ENCODE measurements at places on chromosomes 2 and 18.

- no peak for DNase-seq
Observed at GRCh38 chr2:44909831-44910230, 31.7 kb upstream of the SIX3 start.

DNA sequence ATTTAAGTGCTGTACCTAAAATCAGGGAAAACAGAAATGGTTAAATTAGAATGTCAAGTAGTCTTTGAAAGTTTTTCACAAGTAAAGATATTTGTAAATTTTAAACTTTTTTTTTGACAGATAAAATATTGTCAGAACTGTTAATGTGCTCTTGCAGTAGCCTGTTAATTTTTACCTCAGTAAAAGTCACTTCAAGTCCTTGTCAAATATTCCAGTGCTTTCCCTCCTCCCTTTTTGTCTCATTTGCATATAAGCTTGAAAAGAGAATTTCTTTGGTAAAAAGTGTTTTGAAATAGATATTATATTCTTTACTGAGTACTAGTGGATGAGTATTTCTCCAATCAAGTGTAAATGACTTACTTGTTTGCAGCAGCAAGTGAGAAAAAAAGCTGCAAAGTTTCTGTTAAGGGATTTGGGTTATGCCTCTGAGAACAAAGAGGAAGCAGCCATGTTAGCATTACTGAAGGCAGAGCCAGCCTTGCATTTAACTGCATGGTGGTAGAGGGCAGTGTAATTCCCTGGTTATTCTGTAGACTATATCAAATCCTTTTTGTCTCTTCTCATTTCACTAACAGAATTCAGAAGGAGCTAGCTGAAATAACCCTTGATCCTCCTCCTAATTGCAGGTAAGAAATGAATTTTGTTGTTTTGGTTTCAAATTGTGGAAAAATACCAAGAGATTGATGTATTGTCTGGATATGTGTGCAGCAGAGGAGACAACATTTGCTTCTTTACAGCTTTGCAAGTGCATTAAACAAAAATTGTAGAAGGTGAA is 3.2 kb downstream of the UBE2E3 start:
- DNase-seq = no peak

DNA sequence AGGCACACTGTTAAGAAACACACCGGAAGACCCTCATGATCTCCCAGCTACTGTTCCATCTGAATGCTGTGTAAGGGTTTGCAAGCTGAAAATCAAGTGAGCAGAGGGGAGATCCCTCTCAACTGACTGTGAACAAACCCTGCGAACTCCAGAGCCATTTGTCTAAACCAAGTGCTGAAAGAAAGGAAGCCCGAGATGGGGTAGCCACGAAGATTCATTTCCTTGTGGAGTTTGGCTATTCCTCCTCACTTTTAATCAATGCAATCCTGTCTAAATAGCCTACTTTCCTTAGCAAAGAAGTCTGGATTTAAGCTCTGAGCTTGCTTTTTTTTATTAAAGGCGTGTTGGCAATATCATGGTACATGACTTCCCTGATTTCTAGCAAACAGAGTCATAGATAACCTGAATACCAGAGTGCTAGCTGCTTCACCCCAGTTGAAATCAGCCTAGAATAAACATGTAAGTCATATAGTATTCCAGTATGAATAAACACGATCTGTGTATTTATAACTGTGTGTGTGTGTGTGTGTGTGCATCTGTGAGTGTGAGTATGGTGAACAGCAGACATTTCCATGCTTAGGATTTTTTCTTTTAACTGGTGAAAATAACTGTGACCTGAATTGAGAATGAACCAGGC is 365.2 kb downstream of the ZNF521 start:
- no peak for DNase-seq

- DNase-seq = no peak
Observed at GRCh38 chr2:217370391-217370790, 510.5 kb upstream of the TNP1 start.

DNA sequence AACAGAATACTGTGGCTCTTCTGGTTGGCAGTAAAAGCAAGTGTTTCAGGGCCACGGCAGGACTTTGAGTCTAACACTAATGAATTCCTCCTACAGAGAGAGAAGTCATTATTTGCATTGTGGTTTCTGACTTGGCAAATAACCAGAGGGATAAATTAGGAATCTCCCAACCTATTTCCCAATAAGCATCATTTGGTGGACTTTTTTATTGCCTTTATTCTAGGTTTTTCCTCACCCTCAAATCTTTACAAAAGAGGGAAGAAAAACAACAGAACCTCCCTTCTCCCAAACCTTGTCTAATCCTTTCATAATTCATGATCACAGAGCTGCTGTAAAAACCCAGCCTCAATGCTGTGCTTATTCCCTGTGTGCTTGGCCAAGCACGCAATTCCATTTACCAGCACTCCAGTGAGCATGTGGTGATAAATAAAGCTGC is 179.7 kb downstream of the AGPS start:
- DNase-seq = no peak

DNA sequence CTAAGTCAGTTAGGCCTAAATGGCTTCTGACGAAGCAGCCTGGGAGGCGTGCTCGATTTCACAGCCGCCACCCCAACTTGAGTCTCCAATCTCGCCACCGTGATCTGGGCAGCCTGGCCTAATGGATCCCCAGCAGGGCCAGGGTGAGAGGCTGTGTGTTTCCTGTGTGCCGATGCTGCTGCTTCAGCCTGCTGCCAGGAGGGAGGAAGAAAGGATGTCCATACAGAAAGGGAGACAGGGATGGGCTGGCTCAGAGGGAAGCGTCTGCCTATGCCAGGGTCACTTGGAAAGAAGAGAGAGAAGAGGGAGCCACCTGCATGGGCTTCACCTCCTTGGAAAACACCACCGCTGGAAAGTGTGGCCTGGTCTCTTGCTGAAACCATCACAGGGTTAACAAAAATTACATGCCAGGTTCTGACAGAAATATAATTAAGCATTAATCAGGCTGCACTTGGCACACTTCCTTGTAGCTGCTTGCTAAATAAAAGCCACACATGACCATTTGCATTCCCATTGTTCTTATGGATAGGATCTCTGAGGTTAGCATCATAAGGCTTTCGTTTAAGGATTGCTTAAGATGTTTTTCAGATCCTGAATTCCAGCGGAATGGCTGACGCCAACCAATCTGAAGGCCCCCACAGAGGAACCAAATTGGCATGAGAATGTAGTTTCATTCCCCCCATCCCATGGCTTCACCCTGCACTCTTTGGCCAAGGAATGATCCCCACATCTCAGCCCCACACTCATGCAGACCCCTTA is 108.8 kb upstream of the SLC1A4 start:
- no peak for DNase-seq

DNA sequence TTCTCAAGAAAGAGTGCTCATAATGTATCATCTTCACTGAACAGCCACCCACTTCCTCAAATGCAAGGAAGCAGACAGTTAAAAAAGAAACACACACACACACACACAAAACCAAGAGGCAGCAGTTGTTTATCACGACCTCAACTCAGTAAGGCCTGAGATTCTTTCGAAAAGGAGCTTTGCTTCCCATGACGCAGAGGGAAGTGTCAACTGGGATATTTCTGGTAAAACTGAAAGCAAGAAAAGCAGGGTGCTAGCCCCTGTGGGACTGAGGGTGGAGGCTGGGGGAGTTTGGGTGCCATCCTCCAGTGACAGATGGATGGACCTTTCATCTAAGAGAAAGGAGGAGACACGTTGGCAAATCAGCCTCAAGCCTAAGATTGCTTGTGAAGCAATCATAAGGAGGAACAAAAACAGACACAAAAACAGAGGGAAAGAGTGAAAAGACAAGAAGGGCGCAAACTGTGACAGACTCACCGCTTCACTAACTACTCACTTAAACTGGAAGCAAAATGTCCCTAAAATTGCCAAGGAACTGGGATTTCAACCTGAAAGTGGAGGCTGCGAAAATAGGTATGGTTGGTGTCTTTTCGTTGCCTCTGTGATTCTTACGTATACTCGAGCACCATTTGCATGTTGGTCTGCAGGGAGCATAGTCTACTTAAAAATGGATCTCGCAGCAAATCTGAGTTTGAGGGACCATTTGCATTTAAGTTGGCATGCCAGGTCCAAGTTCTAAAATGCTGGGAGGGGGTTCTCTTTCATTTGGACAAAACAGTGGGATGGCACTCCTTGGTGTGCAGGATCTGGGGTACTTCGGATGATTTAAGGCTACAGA is at the start of gene ARHGAP25:
Gene ARHGAP25 (plus strand): TSS at position 124 of the 838 bp plus-strand sequence. CDS start 389 bp downstream, at position 513.
- DNase-seq = peak; percentile 74

DNA sequence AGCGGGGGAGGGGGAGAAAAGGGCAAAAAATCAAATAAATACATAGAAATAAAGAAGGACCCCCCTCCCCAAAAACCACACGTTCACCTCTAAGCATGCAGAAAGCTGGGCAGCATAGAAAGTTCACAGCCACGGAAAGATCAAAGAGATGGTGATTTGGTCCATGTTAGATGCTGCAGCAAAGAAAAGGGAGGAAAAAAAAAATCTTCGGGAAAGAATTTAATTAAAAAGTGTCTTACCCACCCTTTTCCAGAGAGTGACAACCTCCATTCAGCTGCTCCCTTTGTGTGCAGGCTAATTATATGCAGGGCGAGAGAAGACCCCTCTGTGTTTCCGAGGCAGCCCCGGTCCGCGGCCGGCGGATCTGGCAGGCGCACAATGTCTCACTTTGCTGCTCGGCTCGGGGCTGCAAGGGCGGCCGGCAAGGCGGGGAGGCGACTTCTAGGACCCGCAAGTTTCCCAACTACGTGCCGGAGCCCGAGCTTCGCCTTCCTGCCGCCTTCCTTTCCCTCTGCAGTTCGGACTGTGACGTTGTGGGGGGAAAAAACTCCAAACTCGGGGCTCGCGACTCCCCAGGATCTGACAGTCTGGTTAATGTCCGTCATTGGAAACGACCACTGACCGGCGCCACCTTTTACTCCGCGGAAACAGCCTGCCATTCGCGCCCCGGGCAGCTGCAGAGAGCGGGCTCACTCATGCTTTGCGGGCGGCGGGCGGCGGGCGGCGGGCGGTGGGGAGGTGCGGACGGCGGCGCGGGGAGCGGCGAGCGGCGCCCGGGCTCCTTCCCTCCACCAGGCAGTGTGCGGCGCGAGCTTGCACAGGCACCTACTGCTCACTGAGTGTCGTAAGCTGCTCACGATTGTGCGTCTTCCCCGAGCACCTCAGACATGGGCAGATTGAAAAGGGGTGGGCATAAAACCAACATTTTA is at the start of gene LRRTM1:
Gene LRRTM1 (minus strand): TSS at position 844 of the 929 bp plus-strand sequence. CDS start 933 bp downstream, outside the sequence.
- DNase-seq = no peak

DNA sequence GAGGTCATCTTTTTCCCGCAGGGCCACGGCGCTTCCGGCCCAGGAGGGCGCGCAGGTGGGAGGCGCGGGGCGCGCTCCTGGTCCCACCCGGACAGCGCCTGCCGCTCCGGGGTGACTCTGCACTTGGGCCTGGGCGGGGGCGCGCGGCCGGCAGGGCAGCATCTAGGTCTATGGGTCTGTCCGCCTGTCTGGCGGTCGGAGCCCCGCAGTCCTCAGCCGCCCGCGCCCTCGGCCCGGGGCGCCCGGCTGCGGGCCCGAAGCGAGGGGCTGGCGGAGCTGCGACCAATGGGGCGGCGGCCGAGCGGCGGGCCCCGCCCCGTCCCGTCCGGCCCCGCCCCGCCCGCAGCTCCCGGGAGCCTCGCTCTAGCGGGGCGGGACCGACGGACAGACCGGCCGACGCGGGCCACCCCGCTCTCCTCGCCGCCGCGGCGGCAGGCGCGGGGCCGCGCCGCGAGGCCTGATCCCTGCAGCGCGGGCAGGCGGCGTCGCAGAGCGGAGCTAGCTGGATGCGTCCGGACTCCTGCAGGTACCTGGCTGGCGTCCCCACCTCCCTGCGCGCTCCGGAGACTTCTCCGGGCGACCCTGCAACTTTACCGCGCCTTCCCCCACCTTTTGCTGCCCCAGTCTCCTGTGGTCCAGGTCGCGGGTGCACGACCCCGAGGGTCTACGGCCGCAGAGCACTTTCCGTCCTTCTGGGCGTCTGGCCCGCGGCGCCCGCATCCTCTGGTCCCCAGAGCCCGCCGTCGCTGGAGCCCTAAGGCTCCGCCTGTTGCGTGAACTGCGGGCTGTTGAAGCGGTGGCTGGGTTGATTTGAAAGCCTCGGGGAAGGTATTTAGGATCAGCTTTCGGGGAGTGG is at the start of gene KCNS3:
Gene KCNS3 (plus strand): TSS at position 387 of the 856 bp plus-strand sequence. CDS start 52,342 bp downstream, outside the sequence.
- DNase-seq = peak; percentile 42

DNA sequence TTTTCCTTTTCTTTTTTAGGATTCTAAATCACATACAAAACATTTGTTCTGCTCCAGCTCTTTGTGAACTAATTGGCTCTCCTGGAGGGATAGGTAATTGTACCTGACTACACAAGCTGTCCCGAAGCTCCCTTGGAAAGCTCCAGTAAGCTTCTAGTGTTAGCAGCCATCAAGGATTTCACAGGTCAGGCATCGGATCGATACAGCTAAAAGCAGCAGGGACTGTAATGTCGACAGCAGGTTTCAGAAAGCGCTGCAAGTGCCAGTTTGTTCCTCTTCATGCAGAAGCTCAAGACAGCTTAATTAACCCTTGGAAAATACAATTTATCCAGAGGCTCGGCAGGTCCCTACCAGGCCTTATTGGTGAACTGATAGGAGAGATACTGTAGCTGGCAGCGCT is 87.2 kb upstream of the VRK2 start:
- no peak for DNase-seq

DNA sequence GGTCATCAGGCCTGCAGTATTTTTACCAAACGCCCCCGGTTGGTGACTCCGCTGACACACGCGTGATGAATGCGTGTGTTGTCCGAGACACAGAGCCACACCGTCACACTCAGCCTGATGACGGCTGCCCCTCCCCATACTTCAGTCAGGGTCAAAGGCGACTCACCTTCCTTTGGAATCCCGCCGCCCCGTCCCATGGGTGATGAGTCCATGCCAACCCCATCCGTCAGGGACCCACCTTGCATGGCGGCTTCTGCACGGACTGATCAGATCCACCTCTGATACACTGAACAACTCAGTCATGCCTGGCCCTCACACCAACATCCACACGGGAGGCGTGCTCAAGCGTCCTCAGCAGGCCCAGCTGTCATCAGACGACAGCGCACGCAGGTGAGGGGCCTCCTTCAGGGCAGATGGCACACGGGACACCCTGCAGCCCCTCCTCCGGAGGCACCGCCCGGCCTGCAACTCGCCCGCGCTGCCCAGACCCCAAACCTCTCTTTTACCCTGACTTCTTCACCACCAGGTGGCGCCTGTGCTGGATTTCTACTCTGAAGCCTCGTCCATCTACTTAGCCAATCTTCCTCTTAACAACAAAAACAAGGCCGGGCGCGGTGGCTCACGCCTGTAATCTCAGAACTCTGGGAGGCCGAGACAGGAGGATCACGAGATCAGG is 89.2 kb downstream of the ZNF516 start:
- DNase-seq = peak; percentile 76

- DNase-seq = no peak
Observed at GRCh38 chr18:25553631-25554263, 201.8 kb upstream of the ZNF521 start.

DNA sequence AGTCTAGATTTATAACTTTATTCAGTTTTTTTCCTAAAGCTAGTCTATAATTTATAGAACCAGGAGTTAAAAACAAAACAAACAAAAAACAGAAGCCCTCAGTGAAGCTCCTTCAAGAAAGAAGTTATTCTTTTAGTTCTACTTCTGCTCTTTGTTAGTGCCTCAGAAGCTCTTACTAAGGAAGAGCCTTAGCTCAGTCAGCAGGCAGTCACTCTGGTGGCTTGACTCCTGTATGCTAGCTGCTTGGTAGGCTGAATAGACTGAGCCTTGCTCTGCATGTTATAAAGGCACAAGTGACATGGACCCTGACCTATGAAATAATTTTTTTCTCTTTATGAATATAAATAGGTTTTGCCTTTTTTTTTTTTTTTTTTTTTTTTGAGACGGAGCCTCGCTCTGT is 24.8 kb downstream of the NCOA1 start:
- no peak for DNase-seq

Measured in activated T-cell treated with anti-CD3 and anti-CD28 coated beads, Interleukin-2, amount 50 U/mL, for 24 hours (primary cell).